ENCODE measurements at places on chromosomes 1 and 21. TPM values are rescaled to one million over a fixed set of nuclear protein-coding genes. Genes with fewer than 3 reads are reported as not detected.
A peak's percentile ranks its signal among the peaks of the same experiment; 100 is the strongest.

GRCh38 chr1:35282172-35282571 is 13.7 kb downstream of the ZMYM4 start:
- DNase-seq = no peak

GRCh38 chr1:93079685-93080141 is 630 bp downstream of the MTF2 start:
- DNase-seq = peak; percentile 52

- DNase-seq = no peak
Measured at GRCh38 chr1:74937176-74937575, 197.0 kb upstream of the LHX8 start.

DNA sequence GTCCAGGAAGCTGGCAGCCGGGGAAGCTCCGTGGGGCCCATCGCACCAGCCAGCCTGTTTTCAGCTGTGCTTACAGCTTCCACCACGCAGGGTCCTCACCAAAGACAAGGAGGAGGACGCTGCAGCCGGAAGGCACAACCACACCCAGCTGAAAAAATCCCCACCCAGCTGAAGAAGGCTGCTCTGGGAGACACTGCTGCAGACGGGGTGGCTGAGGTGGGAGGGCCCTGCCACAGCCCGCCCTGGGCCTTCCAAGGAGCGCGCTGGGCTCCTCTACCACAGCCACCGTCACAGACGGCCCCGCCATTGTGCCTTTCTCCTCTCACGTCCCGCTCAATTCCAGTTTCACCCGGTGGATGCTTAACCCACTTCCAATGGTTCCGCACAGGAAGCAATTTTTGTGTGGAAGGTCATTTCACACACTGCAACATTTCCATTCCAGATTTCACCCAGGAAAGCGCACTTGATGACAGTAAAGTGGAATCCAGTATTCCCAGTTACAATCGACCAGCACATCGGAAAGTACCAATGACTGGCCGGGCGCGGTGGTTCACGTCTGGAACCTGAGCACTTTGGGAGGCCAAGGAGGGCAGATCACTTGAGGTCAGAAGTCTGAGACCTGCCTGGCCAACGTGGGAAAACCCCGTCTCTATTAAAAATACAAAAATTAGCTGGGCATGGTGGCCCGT is 47.9 kb downstream of the NPHP4 start:
- DNase-seq = no peak

GRCh38 chr1:208944981-208945451 is 638.5 kb upstream of the CAMK1G start:
- no peak for DNase-seq

DNA sequence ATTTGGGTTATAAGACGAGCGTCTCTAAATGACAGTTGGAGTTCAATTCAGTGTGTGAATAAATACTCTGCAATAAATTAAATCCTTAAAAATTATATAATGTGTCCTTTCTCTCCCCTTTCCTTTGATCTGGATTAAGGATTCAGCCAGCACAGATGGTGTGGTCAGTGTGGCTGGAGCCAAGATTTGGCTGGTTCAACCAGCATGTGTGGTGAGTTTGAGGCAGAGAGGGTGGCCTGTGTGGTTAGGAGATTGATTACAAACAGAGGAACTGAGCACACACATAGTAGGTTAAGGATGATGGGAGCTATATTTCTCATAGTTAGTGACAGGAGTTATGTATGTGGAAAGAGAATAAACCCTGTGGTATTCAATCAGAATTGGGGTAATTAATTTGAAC is 14.2 kb upstream of the AMIGO1 start:
- no peak for DNase-seq

DNA sequence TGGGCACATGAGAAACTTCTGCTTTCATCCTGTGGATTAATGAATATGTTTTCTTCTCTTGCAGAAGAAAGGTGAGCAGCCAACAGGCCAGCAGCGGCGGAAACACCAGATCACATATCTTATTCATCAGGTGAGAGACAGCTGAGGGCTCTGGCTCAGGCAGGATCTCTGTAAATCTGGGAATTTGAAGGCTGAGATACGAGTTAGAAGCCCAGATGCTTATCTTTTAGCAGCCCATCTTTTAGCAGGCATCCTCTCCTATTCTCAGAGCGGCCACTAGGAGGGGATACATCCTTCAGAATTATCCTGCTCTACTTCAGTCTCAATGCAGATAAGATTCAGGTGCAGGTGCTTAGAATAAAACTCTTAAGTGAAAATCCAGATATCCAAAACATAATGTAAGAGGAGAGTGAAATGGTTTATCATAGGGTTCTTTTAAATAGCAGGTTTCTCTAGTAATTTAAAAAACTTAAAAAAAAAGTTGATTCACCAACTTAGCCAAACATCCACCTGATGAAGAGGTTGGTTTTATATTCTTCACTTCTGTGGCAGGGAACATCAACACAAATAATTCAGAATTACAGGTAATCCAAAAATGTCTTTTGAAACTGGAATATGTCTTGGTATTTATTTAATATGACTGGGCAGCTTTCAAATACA is 19.3 kb downstream of the SH2D2A start:
- DNase-seq = peak; percentile 78

GRCh38 chr1:111965781-111966443 is 23.6 kb downstream of the KCND3 start:
- DNase-seq = no peak

DNA sequence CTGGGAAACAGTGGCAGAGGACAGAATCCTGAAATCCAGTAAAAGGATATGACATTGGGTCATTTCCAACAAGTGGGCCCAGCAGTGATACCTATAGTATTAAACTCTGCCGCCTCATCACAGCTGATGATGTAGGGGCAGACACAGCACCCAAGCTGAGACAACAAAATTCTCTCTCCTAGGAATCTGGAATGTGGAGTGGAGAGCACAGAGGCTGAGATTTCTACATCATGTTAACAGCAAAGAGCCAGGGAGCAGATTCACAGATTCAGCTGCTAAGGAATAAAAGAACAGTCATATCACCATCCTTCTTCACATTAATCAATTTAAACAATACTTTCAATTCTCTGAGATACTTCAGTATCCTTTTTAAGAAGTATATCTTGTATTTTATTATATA is 61.9 kb downstream of the CRP start:
- no peak for DNase-seq

DNA sequence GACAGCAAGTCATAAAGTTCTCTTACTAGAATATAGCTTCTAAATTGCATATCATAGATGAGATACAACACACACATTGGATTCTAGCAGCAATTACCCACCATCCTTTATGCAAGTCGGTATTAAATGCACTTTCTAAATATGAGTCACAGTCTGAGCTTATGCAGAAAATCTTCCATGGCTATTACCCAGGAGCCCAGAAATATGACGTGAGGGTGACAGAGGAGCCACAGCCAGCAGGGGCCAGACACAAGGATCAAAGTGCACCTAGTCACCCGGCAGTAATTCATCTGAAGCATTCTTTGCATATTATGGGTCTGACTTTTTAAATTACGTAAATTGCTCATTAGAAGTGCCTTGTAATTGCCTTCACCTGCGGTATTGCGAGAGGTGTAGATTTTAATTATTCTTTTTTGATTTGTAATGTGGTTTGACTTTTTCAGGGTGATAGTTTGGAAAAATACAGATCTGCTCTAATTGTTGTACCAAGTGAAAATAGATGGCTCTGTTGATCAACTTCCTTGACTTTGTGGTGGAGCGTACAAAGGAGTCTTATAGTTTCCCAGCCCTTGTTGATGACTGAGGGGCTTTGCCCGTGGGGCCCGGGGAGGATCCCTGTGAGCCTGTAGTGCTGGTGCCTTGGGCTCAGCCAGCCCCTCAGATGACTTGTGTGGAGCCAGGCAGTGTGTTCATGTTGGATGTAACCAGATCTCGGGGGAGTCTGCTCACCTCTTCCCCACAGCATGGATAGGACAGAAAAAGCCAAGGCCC is 470.0 kb upstream of the VAMP3 start:
- no peak for DNase-seq

GRCh38 chr1:223739366-223740037 is 27.2 kb downstream of the CAPN2 start:
- no peak for DNase-seq

DNA sequence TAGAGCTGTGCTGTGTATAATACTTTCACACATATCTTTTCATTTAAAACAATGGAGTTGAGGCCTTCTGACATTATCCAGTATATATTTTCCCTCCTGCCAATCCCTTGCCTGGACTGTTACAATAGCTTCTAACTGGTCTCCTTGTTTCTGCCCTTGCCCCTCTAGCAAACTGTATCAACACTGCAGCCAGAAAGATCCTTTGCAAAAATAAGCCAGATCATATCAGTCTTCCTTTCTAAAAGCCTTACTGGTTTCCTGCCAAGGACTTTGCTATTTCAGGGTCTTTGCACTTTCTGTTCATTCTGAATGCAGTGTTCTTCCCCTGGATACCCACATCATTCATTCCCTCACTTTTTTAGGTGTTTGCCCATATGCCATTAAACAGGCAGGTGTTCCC is 370.1 kb downstream of the PTBP2 start:
- DNase-seq = no peak

DNA sequence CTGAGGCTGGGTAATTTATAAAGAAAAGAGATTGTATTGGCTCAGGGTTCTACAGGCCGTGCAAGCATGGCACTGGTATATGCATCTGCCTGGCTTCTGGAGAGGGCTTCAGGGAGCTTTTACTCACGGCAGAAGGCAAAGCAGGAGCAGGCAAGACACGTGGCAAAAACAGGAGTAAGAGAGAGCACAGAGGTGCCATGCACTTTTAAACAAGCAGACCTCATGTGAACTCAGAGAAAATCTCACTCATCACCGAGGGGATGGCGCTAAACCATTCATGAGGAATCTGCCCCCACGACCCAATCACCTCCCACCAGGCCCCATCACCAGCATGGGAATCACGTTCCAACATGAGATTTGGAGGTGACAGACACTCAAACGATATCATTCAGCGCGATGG is 400.7 kb upstream of the RUNX1 start:
- DNase-seq = no peak

DNA sequence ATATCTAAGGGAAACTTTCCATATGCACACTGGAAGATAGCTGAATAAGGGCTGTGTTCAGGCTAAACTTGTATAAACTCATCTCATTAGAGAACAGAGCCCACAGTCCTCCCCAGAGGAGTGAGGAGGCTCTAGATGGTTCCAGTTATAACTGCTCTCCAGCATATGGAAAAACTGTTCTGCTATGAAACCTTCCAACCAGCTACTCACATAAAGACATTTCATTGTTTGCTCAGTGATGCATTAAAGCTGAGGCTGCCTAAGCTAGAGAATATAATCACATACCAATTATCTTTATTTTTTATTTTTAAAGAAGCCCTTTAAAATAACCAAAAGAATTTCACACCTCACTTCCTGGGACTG is 13.3 kb downstream of the AHCYL1 start:
- DNase-seq = no peak

CNTN2 gene
- total RNA-seq = not detected

NEXN gene
- 1.7 TPM for total RNA-seq

CD5L gene
- not detected for total RNA-seq

C1orf185 gene
- not detected for total RNA-seq

B3GALT5 gene
- not detected for total RNA-seq

SLC25A34 gene
- total RNA-seq = 0.43 TPM
